Right atrium auricular region (tissue), 2 donors: ENCODE measurements at places on chromosomes 3 and 15. TPM values are rescaled to one million over a fixed set of nuclear protein-coding genes. Genes with fewer than 3 reads are reported as not detected.

SLC6A11 gene
- not detected for total RNA-seq

DGKG gene
- total RNA-seq = 25.1 TPM

RETNLB gene
- total RNA-seq = not detected

CGNL1 gene
- 16.4 TPM for total RNA-seq

HIGD2B gene
- not detected for total RNA-seq

PARP6 gene
- total RNA-seq = 44.1 TPM

BTBD1 gene
- total RNA-seq = 116 TPM

CD96 gene
- 0.85 TPM for total RNA-seq

REC114 gene
- total RNA-seq = not detected

PLEKHO2 gene
- 19.4 TPM for total RNA-seq

SLC12A8 gene
- 1.9 TPM for total RNA-seq

CRTC3 gene
- total RNA-seq = 32.5 TPM

MOBP gene
- 0.20 TPM for total RNA-seq

HTR3D gene
- not detected for total RNA-seq

CD86 gene
- 5.1 TPM for total RNA-seq

CCDC191 gene
- total RNA-seq = 0.75 TPM

KLHL6 gene
- 0.41 TPM for total RNA-seq

LRRIQ4 gene
- total RNA-seq = not detected

TMCO5A gene
- total RNA-seq = not detected

RAD18 gene
- 2.4 TPM for total RNA-seq

KCNMB2 gene
- total RNA-seq = 2.8 TPM

EBLN2 gene
- 1.4 TPM for total RNA-seq

COPG1 gene
- total RNA-seq = 88.7 TPM

SLC12A1 gene
- total RNA-seq = not detected

TGM4 gene
- total RNA-seq = not detected

CYP1A2 gene
- total RNA-seq = not detected

DUOX1 gene
- total RNA-seq = 3.6 TPM

SLC6A20 gene
- total RNA-seq = not detected

SGO1 gene
- 0.63 TPM for total RNA-seq

CSK gene
- 25.6 TPM for total RNA-seq

FRMD4B gene
- 30.6 TPM for total RNA-seq

POLQ gene
- 0.28 TPM for total RNA-seq

SLC38A3 gene
- total RNA-seq = 2.4 TPM

NME9 gene
- not detected for total RNA-seq

HYAL1 gene
- total RNA-seq = 38.1 TPM

SHC4 gene
- total RNA-seq = 4.9 TPM

RTP1 gene
- not detected for total RNA-seq

GOLGA8G gene
- not detected for total RNA-seq

CFAP92 gene
- not detected for total RNA-seq

EPHA6 gene
- 0.35 TPM for total RNA-seq

EOMES gene
- total RNA-seq = 0.16 TPM

KLHL40 gene
- total RNA-seq = 0.63 TPM

MESP1 gene
- 2.3 TPM for total RNA-seq

MYRIP gene
- total RNA-seq = 7.1 TPM

CERS3 gene
- total RNA-seq = not detected

ZIC1 gene
- total RNA-seq = 0.04 TPM

CHRNA5 gene
- 0.59 TPM for total RNA-seq
